ENCODE measurements at places on chromosomes 4 and X. TPM values are rescaled to one million over a fixed set of nuclear protein-coding genes. Genes with fewer than 3 reads are reported as not detected.

Gene USP17L5
- total RNA-seq = not detected

Gene KLF3
- total RNA-seq = 8.3 TPM

Gene SCRG1
- not detected for total RNA-seq

Gene VGLL1
- total RNA-seq = not detected

Gene MAGEB1
- not detected for total RNA-seq

Gene ELF4
- 26.7 TPM for total RNA-seq

Gene GPRASP1
- total RNA-seq = 0.87 TPM

Gene GLOD5
- not detected for total RNA-seq

Gene RGS12
- 79.6 TPM for total RNA-seq

Gene SLBP
- total RNA-seq = 92.3 TPM

Gene VSIG4
- total RNA-seq = not detected

Gene KLF8
- 0.50 TPM for total RNA-seq

DNA sequence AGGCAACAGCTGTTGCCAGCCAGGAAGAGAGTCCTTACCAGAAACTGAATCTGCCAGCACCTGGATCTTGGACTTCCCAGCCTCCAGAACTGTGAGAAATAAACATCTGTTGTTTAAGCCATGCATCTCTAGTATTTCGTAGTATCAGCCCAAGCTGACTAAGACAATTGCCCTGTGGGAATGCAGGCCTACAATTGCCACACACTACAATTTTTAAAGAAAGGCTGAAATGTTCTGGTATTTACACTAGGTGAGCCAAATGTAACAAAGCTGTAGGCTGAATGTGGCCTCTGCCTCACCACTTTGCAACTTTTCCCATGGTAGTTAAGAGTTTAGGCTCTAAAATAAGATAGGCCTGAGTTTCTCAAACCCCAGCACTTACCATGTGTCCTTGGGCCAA, 59.1 kb downstream of the SPATA18 start:
- DNase-seq = no peak

GRCh38 chr4:112031712-112032328, 113.4 kb upstream of the FAM241A start:
- DNase-seq = no peak

- no peak for DNase-seq
Measured at GRCh38 chr4:13905543-13905942, 278.0 kb upstream of the BOD1L1 start.

DNA sequence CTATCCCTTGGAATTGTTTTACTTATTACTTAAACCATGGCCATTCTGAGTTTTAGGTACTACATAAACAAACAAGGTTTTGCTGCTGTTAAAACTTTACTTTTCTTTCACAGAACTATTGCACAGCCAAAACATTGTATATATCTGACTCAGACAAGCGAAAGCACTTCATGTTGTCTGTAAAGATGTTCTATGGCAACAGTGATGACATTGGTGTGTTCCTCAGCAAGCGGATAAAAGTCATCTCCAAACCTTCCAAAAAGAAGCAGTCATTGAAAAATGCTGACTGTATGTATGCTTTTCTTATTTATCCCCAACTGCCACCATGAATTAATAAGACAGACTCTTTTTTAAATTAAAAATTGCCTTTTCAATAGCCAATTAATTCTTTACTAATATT, 69.8 kb downstream of the CCKAR start:
- DNase-seq = peak; percentile 36

DNA sequence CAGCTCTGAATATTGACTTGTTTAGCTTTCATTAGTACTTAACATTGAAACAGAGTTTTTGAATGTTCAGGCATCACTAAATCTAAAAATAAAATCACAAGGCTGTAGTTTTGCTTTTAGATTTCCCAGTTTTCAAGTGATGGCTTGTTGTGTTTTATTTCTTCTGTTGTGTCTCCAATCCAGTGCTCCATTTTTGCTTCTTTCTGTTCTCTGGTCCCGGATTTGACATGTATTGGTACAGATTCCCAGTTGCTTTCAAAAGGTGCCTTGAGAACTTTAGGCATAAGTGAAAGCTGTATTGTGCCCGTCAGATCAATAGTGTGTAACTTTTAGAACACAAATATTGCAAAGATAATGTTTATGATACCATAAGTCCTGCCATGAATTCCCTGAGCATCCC, 53.2 kb downstream of the ARHGAP10 start:
- no peak for DNase-seq

DNA sequence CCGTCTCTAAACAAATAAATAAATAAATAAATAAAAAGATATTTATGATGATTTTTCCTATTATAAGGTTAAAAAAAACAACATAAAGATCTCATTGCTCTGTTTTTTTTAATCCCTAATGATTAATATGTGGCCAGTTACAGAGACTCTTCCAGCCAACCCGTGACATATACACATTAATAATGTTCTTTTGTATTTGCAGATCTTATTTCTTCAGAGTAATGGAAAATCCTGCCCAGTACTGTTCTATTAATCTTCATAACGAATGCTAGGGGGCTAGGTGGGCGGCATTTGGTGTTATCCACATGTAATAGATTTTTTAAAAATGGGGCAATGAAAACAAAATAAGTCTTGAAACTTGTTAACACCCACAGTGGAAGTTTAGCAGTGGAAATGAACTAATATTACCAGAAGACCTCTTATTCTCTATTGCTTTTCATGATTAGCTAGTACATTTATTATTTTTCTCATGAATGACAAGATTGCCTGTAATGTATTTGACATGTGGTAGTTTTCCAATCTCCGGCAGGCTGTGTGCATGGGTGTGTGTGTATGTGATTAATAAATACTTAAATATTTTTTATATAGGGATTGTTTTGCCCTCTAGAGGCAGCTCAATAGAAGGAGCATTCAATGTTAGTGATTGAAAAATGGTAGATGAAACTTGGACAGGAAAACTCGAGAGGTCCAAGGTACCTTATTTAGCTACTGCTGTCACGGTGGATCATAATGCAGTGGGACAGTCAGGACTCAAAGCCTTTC, 457.4 kb downstream of the IL1RAPL1 start:
- no peak for DNase-seq

DNA sequence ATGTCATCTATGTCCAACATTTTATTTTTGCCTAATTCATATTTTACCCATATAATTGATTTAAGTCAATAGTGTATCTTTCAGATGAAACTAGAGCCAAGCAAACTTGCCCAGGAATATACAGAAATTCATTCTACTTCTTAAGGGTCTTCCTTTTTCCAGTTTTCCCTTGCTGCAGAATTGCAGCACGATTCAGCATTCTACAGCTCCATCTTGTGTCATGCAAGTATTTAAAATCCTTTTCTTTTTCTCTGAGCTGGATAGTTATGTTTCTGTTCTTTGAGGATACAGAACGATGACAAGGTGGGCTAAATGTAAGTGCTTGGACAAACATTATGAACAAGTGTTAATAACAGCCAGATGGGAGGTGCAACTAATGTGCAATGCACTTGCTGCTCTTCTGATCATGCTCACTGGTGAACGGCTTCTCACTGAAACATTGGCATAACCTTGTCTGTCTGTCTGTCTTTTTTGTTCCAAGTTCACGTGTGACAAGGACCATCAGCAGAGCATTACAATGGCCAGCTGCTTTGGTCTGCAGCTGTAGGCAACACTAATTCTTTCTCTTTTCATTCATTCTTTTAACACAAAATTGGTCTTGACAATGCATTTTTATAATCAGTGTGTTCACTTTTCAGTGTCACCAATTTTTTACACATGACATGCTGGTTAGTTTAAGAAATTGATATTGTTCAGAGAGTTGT, 1821.7 kb downstream of the ARAP2 start:
- DNase-seq = no peak

GRCh38 chrX:10011261-10011931, 44.2 kb downstream of the CLDN34 start:
- peak; percentile 55 for DNase-seq

GRCh38 chr4:159950707-159951106, 847.8 kb downstream of the RAPGEF2 start:
- no peak for DNase-seq

DNA sequence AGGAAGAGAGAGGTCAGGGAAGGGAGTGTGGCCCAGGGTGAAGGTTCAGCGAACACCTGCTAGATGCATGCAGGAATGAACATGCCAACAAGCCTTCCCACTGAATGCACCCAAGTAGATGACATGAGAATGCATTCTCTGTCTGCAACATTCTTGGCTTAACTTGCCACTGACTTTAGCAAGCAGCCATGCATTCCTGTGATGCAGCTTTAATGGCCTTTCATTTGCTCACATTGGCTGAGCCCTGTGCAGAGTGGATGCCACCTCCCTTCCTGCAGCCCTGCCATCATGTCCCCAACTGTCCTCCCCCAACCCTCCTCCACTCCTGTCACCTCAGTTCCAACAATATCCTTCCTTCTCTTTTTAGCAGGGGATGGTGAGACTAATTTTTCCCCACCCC, 25.3 kb upstream of the MTNR1A start:
- DNase-seq = no peak

DNA sequence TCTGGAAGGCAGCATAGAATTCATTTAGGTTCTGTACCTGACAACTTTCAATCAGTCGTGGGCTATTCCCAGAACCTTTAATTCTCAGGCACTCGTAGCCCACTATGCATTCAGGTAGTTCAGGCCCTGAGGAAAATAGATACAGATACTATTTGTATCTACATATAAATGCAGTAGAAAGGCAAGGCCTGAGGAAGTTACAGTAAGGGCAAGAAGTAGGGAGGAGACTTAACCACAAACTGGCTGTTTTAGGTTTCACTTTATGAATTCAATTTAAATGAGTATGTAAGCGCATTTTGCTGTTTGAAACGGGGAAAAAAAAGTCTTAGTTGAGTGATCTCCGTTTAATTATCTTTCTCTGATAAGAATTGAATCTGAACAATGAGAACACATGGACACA, 529.4 kb upstream of the ATOH1 start:
- DNase-seq = no peak

GRCh38 chrX:72101597-72102037, 30.1 kb downstream of the RTL5 start:
- DNase-seq = no peak

DNA sequence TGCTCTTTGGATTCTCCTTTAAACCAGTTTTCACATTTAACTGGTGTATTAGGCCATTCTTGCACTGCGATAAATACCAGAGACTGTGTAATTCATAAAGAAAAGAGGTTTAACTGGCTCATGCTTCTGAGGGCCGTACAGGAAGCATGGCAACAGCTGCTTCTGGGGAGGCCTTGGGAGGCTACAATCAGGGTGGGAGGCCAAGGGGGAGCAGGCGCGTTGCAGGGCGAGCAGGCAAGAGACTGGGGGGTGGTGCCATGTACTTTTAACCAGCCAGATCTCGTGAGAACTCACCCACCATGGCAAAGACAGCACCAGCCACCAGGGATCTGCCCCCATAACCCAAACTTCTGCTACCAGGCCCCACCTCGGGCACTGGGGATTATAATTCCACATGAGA, 38.1 kb downstream of the RNF212 start:
- DNase-seq = no peak

DNA sequence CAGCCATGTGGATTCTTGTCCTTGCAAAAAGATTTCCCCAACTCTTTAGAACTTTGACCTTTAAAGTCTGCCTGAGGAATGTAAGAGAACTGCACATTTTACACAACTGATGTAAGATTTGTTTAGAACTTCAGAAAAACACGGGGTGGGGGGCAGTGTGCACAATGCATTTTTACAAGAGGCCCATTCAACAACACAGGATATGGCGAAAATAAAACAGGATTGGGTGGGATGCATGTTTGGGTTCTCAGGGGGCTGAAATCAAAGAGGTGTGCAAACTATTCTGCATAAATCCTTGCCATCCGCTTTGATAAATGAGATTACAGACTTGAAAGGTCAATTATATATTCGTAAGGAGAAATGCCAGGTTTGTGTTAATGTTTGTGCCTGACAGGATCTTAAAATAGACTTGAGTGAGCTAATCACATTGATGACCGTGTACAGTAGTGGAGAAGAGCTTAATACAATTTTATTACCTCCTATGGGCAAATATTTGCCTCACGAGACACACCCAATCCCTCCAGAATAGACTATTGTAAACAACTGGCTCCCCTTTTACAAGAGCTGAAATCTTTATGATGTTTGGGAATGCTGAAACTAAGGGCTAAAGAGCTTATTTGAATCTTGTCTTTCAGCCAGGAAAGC, 184.1 kb upstream of the LEF1 start:
- DNase-seq = peak; percentile 27

- peak; percentile 25 for DNase-seq
Measured at GRCh38 chr4:150136036-150136435, 57.8 kb downstream of the DCLK2 start.

GRCh38 chr4:159374749-159375530, 272.1 kb downstream of the RAPGEF2 start:
- DNase-seq = no peak

DNA sequence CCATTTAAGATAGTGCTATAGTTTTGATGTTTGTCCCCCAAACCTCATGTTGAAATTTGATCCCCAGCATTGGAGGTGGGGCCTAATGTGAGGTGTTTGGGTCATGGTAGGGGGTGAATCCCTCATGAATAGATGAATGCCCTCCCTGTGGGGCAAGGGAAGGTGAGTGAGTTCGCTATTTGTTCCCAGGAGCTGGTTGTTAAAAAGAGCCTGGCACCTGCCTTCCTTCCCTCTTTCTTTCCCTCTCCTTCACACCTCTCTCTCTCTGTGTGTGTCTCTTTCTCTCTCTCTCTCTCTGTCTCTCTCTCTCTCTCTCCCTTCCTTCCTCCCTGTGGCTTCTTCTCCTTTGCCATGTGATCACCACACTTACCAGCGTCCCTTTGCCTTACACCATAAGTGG, 160.7 kb downstream of the AASDH start:
- no peak for DNase-seq

DNA sequence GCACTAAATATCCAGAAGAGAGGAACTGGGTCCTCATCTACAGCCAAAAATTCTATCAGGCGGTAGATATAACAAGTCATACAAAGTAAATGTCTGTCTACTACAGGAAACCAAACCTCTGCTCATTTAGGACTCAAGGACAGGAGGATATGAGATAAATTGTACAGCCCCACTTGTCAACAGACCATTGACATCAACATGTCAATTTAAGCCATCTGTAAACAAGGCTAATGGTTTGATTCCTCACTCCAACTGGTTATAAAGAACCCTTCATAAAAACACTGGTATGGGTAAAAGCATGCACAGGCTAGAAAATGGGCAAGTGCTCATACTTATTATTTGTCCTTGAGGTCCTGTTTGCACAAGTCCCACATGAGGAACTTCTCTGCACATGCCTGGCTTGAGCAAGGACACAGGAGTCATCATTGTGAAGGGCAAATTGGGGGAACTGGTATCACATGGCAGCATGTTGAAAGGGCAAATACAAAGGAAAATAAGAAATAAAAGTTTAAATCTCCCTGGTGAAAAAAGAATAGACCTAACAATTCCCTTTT, 13.2 kb downstream of the RTL8B start:
- no peak for DNase-seq

GRCh38 chr4:102163404-102164140, 181.7 kb downstream of the SLC39A8 start:
- DNase-seq = no peak

Measured in SJSA1 (cell line).